ENCODE measurements at places on chromosomes 3 and 15. TPM values are rescaled to one million over a fixed set of nuclear protein-coding genes. Genes with fewer than 3 reads are reported as not detected.

Gene RTP1
- not detected for polyA plus RNA-seq

Gene FGD5
- polyA plus RNA-seq: 3.1 TPM

Gene RUBCN
- 8.7 TPM for polyA plus RNA-seq

Gene SRGAP3
- 2.2 TPM for polyA plus RNA-seq

Gene MEIS2
- polyA plus RNA-seq: 10.7 TPM

DNA sequence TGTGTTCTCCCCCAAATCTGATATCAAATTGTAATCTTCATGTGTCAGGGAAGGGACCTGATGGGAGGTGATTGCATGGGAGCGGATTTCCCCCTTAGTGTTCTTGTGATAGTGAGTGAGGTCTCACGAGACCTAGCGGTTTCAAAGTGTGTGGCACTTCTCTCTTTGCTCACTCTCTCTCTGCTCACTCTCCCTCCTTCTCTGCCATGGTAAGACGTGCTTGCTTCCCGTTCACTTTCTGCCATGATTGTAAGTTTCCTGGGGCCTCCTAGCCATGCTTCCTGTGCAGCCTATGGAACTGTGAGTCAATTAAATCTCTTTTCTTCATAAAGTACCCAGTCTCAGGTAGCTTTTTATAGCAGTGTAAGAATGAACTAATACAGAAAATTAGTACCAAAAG is 30.6 kb upstream of the OR5H6 start:
- DNase-seq: no peak

DNA sequence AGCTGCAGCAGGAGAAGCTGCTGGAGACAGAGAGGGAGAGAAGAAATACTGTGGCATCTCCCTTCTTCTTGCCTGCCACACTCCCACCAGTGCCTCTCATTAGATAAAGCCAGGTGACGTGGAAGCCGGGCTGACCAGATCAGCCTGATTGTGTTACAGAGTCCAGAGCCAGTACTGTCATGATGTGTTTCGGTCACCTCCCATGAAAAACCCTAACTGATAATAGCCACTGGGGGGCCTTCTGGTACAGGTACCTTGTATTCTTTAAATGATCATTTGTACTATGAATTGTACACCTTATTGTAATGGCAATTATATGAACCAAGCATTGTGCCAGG is 125.8 kb upstream of the TMEM108 start:
- no peak for DNase-seq

DNA sequence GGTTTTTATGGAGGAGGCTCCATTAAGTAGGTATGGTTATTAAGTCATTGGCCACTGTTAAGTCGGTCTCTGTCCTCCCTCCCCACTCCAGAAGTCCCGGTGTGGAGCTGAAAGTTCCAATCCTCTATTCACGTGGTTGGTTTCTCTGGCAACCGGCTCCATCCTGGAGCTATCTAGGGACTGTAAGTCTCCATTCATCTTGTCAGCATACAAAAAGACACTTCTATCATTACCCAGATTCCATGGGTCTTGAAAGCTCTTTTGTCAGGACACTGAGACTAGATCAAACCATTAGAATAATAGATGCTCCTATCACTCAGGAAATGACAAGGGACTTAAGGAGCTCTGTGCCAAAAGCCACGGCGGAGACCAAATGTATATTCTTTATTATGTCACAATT is 110.3 kb downstream of the PIK3CB start:
- no peak for DNase-seq

DNA sequence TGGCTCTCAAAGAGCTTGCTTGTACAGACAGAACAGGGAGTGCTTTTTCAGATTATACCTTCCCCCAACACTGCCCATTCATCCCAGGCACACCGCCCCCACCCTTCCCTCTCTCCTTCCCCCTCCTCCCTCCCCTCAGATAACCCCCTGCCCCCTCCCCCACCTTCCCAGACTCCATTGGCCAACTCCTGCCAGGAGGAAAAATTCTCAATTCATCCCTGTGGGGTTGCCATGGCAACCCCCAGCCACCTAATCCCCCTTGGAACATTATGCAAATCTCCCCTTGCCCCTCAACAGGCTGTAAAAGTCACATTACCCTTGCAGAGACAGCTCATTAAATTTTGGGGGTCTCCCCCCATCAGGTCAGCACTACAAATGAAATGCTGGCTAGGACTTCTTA is 14.3 kb downstream of the TLE3 start:
- DNase-seq: no peak
